Foreskin keratinocyte (primary cell): ENCODE measurements at places on chromosomes 2 and 18. TPM values are rescaled to one million over a fixed set of nuclear protein-coding genes. Genes with fewer than 3 reads are reported as not detected.

The NEB gene
- total RNA-seq: under 0.01 and 0.27 TPM in 2 replicates

The CXCR2 gene
- total RNA-seq: 0.25 and 0.31 TPM in 2 replicates

The GRHL1 gene
- total RNA-seq: 0.92 and 1.2 TPM in 2 replicates

The ACVR1C gene
- total RNA-seq: under 0.01 and 0.07 TPM in 2 replicates

The C1QL2 gene
- not detected in 2 replicates for total RNA-seq

The ELOA2 gene
- not detected in 2 replicates for total RNA-seq

The TCF7L1 gene
- total RNA-seq: 7.1 and 8.5 TPM in 2 replicates
